ENCODE measurements at places on chromosomes 6 and 20.

DNA sequence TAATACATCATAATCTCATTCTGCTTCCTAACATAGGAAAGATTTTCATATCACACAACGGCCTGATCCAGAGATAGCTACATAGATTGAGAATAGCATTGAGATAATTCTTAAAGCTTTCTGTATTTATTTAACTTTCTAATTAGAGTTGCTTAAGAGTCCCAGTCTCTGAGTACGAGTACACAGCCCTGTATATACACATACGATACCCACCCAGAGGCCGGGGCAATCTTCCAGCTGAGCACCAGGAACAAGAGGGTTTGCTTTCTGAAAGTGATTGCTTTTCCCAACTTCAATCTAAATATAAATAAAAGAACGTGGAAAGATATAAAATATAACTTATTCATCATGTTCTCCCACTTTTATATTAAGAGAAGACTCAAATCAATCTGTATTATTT lies 313.8 kb downstream of the COL12A1 start:
- DNase-seq = peak; percentile 26

DNA sequence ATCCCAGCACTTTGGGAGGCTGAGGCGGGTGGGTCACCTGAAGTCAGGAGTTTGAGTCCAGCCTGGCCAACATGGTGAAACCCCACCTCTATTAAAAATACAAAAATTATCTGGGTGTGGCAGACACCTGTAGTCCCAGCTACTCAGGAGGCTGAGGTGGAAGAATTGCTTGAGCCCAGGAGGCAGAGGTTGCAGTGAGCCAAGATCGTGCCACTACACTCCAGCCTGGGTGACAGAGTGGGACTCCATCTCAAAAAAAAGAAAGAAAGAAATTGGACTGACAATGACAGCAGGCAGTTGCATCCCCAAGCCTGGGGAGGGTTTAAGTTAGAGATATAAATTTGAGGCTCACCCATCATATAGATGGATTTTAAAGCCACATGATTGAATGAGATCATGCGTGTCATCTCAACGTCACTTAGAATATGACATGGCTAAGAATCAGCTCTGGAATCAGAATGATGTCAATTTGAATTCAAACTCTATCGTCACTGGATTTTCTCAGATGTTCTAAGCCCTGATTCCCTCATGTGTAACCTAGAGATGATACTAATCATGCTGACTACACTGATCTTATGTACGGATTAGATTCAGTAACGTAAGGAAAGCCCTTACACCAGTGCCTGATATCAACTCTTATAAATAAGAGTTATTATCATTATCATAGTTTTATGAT lies 534.0 kb upstream of the JARID2 start:
- no peak for DNase-seq

DNA sequence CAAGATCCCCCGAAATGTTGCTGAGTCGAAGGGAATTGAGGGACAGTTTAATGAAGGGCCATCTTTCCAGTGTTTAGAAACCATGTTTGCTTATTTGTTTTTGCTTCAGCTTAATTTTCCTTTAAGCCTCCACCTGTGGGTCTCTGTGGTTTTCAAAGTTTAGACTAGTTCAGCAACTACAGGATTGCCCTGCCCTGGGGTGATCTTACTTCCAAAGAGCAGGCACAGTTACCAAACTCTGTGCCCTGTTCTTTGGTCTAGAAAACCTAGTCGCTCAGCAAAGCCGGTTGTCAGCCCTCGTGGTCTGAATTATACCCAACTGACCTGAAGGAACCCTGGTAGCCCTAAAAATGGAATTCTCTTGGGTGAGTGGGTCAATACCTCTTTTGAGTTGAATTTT lies 219.2 kb upstream of the GMDS start:
- DNase-seq = no peak

GRCh38 chr6:53868626-53869025 lies 73.8 kb downstream of the LRRC1 start:
- DNase-seq = no peak
